ENCODE measurements at places on chromosomes 5 and 9. TPM values are rescaled to one million over a fixed set of nuclear protein-coding genes. Genes with fewer than 3 reads are reported as not detected.

Gene PCDHGA7
- 0.57 TPM for total RNA-seq

Gene CENPK
- 41.5 TPM for total RNA-seq

Gene PCDHGC5
- 1.7 TPM for total RNA-seq

GRCh38 chr9:135797507-135798262 is 95.7 kb downstream of the KCNT1 start:
- DNase-seq, result peak; percentile 51

GRCh38 chr9:131727795-131728545 is 11.9 kb downstream of the RAPGEF1 start:
- DNase-seq, result no peak

Data from LHCN-M2 (cell line).